ENCODE measurements at places on chromosomes 3 and 15.

- no peak for DNase-seq
These were observed 77.0 kb upstream of the ALDH1A3 start for GRCh38 chr15:100802421-100803170.

- no peak for DNase-seq
These were observed 20.4 kb upstream of the MAP6D1 start for GRCh38 chr3:183845608-183846288.

DNA sequence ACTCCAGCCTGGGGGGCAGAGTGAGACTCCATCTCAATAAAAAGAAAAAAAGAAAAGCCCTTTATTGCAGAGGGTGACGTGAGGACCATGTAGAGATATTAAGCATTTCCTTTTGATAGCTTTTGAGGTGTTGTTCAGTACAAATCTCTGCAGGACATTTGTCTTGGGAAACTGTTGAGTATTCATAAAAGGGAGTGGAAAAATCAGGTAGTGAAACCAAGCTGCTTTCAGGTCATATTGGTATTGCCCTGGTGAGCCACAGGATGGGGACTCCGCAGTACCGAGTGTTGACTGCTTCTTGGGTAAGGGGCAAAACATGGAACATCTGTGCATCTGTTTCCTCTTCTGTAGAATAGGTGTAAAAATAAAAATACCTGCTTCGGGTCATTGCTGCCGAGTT lies 9.9 kb downstream of the ITPR1 start:
- DNase-seq, result no peak

DNA sequence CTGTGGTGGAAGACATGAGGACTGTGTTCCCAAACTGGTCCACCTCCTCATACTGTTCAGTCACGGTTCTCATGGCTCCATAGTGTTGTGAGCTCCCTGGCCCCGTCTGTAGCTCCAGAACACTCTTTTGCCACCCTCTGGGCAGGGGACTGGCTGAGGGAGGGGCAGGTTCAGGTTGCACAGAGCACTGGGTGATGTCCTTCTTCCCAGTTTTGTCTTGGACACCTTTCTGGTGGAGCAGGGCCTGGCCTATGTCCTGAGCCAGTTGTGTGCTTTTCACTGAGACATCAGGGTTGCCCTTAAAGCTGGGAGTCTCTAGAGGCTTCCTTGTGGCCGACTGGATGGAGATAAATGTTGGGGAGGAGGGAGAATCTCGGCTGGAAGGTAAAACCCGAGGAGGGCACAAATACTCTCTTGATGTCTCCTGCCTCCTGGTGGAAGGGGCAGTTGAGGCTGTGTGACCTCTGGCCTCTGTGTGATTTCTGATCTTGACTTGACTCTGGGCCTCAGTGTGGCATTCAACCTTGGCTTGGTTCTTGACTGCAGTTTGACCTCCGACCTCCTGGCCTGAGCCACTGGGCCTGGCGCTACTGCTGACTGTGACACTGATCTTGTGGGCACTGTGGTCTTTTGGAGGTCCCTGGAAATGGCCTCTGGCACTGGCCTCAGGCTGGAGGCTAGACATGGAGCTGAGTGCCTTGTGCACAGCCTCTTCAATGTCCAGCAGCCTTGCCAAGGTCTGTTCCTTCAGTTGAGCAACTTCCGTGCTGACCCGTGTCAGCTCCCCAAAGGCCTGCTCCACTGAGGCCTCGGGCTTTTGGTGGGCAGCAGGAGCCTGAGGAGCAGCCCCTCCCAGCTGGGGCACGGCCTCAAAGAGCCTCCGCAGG lies 8.1 kb downstream of the XIRP1 start:
- no peak for DNase-seq

DNA sequence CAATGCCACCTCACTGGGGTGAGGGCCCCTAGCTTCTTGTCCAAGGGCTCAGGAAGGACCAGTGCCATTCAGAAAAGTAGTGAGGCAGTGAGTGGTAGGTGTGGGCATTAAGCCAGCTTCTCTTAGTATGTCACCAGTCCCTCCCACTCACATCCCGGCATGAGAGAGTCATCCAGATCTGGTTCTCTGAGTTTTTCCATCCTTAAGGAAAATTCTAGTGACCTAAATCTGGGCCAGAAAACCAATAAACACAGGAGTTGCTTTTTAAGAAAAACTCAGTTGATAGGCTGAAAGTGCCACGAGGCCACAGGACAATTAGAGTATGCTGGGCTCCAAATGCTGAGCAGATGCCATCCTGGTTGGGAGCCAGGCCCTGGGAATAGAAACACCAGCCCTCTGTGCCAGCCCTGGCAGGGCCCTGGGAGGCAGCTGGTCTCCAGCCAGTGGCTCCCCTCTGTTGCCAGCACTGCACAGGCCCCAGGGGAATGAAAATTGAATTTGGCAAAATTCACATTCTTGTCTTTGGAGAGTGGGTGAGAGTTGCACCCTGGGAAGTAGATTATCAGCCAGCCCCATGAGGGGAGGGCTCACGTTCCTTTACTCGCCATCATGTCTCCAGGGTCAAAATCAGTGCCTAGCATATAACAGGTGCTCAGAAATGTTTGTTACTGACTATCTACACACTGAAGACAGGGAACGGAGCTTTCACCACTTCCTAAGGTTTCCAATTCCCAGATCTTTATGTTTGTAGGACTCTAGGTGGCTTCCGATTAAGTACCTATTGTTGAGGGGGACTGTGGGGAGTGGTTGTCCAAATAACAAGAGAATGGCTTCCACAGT lies 52.8 kb downstream of the FAM43A start:
- peak; percentile 53 for DNase-seq

GRCh38 chr3:105062853-105063252 lies 303.9 kb upstream of the ALCAM start:
- peak; percentile 30 for DNase-seq

DNA sequence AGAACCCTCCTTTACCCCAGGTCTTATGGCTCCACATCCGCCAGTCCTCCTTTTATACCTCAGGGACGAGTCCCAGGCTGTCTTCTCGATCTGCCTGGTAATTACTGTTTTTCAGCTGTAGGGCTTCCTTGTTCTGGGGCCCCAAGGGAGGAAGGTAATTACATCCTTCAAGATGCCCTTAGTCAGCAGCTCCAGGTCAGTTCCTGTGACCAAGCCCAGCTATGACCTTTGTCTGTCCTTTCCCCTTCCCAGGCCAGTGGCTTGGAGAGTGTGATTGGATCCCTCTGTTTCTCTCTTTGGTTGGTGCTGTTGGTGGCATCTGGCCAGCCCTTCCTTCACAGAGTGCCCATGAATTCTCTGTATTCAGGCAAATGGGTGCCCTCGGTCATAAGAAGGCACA lies 92.6 kb downstream of the AAGAB start:
- DNase-seq, result no peak

DNA sequence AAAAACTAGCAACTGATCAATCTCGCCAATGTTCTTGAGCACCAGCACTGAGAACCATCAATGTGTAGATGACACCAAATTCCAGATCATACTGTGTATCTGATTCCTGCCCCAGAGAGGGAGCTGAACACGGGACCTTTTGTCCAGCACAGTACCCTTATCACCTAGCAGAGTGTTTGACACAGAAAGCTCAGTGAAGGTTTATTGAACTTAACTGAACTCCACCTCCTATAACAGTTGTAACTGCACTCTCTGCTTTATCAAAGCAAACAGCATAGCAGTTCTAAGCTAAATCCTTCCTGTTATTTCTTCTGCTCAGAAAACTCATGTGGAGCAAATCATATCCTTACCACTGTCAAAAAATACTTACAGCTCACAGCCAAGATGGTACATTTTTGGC lies 183.4 kb upstream of the SLCO3A1 start:
- no peak for DNase-seq

DNA sequence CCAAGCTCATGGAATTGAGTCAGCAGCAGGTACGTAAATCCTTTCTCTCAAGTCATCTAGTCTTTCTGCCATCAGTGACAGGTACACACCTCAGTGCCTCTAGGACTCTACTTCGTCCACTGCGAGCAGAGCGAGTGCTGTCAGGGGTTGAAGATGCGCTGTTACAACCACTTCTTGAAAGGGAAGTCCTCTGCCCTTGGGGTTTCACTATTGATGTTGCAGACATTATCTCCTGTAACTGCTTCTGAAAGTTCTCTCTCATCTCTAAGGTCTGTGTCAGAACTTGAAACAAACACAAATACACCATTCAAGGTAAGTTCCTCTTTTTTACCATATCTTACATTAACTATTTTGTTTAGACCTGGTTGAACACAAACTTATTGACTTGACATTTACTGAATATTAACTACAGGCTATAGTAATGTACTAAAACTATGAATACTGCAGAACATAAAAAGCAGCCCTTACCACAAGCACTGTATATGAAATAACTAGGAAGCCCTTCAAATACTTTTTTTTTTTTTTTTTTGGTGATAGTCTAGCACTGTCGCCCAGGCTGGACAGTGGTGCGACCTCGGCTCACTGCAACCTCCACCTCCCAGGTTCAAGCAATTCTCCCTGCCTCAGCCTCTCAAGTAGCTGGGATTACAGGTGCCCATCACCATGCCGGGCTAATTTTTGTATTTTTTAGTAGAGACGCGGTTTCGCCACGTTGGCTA lies 41.5 kb downstream of the TOPBP1 start:
- DNase-seq, result no peak

- no peak for DNase-seq
These were observed 58.3 kb downstream of the HMG20A start for GRCh38 chr15:77479015-77479414.

GRCh38 chr3:45026957-45027356 lies 854 bp downstream of the CLEC3B start:
- DNase-seq, result no peak

- no peak for DNase-seq
These were observed 554.4 kb downstream of the IGSF11 start for GRCh38 chr3:118480101-118480860.

- no peak for DNase-seq
These were observed 32.3 kb upstream of the MFSD1 start for GRCh38 chr3:158769549-158769948.

DNA sequence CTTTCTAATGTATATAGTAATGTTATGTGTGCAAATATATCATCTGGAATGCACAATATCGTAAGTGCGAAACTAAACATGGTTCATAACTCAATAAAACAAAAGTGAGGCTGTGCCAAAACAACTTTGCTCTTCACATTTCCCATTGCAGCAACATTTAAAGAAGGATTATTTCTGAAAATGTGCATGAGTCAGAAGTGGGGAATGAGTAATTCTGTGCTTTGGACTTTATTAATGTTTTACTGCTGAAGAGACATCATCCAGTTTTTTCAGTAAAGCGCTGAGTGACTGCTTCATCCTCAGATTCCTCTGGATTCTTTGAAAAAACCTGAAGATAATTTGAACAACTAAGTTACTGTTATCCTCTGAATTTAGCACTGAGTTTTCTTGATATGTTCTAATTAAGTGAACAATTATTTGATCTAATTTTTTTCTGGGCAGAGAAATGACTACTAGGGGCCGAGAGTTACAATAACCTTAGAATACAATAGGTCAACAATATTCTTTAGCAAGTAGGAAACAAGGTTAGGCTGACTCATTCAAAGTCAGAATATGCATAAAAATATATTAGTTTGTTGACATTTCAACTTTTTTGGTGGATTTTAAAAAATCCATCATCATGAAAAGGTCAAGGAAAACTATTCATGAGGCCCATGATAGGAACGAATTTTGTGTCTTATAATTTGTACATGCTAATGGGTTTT lies 20.0 kb upstream of the PLCL2 start:
- no peak for DNase-seq

DNA sequence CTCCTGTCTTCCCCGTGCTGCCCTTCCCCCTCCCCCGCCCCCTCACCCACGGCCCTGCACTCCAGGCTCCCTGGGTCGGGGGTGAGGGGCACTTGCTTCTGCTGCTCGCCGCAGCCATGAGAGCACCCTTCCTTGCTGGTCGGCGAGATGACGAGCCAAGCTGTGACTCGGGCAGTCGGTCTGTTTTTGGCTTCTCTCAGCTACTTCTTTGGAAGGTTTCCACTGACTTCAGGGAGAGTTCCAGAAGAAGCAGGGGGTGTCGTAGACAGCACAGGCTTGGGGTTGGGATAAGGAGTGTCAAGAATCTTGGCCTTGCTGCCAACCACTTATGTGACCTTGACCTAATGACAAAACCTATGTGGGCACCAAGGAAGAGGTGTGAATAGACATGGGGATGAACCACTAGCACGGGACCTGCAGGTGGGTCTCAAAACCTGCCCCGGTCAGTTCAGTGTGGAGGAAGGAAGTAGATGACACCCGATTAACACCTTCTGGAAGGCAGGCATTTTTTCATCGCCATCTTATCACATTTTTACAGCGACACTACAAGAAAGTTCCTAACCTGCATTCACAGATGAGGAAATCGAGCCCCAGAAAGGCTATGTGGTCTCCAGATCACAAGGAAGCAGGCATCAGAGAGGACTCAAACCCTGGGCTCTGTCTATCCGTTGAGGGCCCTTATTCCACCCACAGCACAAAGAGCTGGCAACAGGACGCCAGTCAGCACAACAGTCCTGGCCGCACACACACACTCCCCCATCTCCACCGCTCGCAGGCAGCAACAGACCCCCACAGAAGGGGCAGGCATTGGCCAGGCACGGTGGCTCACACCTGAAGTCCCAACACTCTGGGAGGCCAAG lies 120.9 kb downstream of the LIPC start:
- DNase-seq, result no peak

- DNase-seq, result no peak
These were observed 16.9 kb upstream of the CLDN1 start for GRCh38 chr3:190339130-190339529.

DNA sequence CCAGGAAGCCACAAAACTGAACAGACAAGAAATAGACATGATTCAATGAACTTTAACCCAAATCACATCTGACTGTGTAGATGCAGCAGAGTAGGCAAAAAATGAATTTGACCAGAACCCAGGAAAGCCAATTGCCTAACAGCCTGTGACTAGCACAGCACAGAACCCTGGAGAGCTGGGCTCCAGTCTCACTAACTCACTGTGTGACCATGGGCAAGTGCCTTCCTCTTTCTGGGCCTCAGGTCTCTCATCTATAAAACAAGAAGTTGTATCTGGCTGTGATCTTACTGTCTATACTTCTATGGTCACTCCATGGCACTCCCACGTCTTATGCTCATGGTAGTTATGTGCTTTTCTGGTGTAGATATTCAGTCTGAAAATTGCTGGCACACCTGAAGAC lies 48.1 kb upstream of the USP3 start:
- no peak for DNase-seq

GRCh38 chr3:104556372-104557078 lies 810.2 kb upstream of the ALCAM start:
- no peak for DNase-seq

DNA sequence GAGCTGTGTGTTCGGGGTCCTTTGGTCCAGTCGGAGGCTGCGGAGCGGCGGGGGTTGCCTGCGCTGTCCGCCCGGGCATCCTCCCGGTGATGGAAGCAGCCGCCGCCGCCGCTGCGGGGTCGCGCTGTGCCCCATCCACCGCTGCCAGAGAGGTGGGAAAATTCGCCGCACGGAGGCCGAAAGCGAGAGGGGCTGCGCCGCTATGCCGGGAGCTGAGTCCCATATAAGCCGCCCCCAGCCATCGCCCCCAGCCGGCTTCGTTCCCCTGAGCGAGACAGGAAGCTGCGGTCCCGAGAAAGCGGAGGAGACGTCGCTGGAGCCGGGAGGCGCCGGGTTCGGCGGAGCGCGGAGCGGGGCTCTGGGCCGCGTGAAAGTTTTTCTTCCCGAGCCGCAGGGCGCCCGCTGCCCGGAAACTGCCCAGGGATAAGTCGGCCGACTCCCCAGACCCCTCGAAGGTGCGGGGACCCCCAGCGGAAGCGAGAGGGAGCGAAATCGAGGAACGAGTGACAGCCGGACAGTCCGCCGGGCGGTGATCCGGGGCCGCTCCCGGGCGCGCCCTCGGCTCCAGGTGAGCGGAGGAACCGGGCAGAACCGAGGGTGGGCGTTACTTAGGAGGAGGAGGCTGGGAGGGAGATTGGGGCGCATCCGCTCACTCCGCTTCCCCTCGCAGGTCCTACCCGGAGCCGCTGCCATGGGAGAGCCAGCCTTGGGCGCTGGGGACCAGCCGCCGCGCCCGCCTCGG lies 574 bp downstream of the CHST2 start:
- DNase-seq, result peak; percentile 35

All from NCI-H2081 (cell line).